Esophagus (tissue), 2 donors: ENCODE measurements at places on chromosomes 4 and X. TPM values are rescaled to one million over a fixed set of nuclear protein-coding genes. Genes with fewer than 3 reads are reported as not detected.

Gene F8A1
- 17.0 TPM for polyA plus RNA-seq

Gene GPRASP1
- 1.7 TPM for polyA plus RNA-seq

Gene DMP1
- polyA plus RNA-seq: not detected

Gene ANKRD50
- polyA plus RNA-seq: 3.3 TPM

Gene FGA
- not detected for polyA plus RNA-seq

Gene GATA1
- polyA plus RNA-seq: not detected

Gene GPC4
- polyA plus RNA-seq: 1.6 TPM

Gene SATL1
- 0.02 TPM for polyA plus RNA-seq

Gene RAB40AL
- polyA plus RNA-seq: 0.05 TPM

Gene CLTRN
- polyA plus RNA-seq: 0.38 TPM

Gene SSX2
- polyA plus RNA-seq: not detected

Gene MAGEA6
- polyA plus RNA-seq: not detected

Gene RNF150
- polyA plus RNA-seq: 0.41 TPM

Gene NPY1R
- 0.42 TPM for polyA plus RNA-seq

Gene EPHA5
- polyA plus RNA-seq: under 0.01 TPM

Gene TMEM47
- polyA plus RNA-seq: 5.1 TPM

Gene ZNF732
- 0.45 TPM for polyA plus RNA-seq

Gene RBMXL3
- not detected for polyA plus RNA-seq
